Brain (organoid and tissue), 16 donors: ENCODE measurements at places on chromosomes 5 and 9. TPM values are rescaled to one million over a fixed set of nuclear protein-coding genes. Genes with fewer than 3 reads are reported as not detected.

TRIM41 gene
- 33.0 TPM for polyA plus RNA-seq

CDH9 gene
- polyA plus RNA-seq: 0.37 TPM

IFNW1 gene
- not detected for polyA plus RNA-seq

FBP2 gene
- not detected for polyA plus RNA-seq

MTX3 gene
- polyA plus RNA-seq: 1.9 TPM

ZNF879 gene
- 0.76 TPM for polyA plus RNA-seq

PCDHGA12 gene
- polyA plus RNA-seq: 3.1 TPM

RICTOR gene
- polyA plus RNA-seq: 1.3 TPM

NR4A3 gene
- polyA plus RNA-seq: 1.0 TPM

MARCOL gene
- not detected for polyA plus RNA-seq

FOXD4L3 gene
- not detected for polyA plus RNA-seq

UGT3A1 gene
- not detected for polyA plus RNA-seq

TERT gene
- polyA plus RNA-seq: 0.36 TPM

ARID3C gene
- polyA plus RNA-seq: not detected

KCTD16 gene
- 4.0 TPM for polyA plus RNA-seq

SLC45A2 gene
- polyA plus RNA-seq: 0.15 TPM

STPG3 gene
- polyA plus RNA-seq: not detected

IGIP gene
- 3.7 TPM for polyA plus RNA-seq

SLC34A1 gene
- polyA plus RNA-seq: not detected

ADAMTS2 gene
- polyA plus RNA-seq: 2.2 TPM

ROR2 gene
- 4.8 TPM for polyA plus RNA-seq

PCDHGA10 gene
- polyA plus RNA-seq: 2.3 TPM

EFNA5 gene
- polyA plus RNA-seq: 2.0 TPM

FOXD1 gene
- 7.1 TPM for polyA plus RNA-seq

RASEF gene
- 3.4 TPM for polyA plus RNA-seq

LECT2 gene
- not detected for polyA plus RNA-seq

ANKRD18A gene
- polyA plus RNA-seq: 2.0 TPM
